ENCODE measurements at places on chromosomes 7 and 10. TPM values are rescaled to one million over a fixed set of nuclear protein-coding genes. Genes with fewer than 3 reads are reported as not detected.

SCD gene
- polyA plus RNA-seq, result 19.7 TPM

- no peak for DNase-seq
Observed at GRCh38 chr10:77087366-77087765, 550.2 kb downstream of the KCNMA1 start.

DNA sequence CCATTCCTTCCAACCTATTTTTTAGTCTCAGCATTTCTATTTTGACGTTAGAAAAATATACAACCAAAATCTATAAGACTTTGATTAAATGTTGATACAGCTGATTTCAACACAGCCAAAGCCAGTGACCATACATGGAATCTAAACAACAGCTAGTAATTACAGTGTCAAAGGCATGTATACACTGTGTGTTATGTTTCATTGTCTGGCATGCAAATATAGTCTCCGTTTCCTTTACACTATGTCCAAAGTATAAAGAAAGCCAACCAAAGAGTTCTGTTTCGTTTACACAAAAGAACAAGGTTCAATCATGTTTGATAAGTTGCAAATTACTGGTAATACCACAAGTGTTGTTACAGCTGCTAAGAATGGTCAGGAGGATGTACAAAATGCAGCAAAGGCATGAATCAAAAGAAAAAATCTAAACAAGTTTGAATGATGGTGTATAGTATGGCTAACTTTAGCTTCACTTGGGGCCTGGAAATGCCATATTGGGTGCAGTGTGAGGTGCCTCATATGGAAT lies 268.3 kb upstream of the FERD3L start:
- DNase-seq, result no peak

SUN3 gene
- not detected for polyA plus RNA-seq

DNA sequence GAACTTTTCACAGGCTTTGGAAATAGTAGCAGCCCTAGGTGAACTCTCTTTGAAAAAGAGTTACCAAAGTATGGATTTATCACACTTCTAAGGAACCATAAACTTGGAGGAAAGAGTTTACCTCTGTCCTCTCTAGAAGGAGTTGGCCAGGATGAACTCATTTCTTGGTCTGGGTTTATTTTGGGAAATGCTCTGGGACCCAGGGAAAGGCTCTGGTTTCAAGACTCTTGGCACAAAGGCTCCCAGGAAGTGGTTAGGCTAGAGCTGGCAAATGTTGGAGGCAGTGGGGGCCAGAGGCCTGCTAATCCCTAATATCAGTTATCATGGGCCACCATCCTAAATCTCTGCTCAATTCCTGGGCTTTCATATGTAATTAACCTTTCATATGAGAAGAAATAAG lies 36.3 kb upstream of the CDK6 start:
- peak; percentile 4 for DNase-seq

DNA sequence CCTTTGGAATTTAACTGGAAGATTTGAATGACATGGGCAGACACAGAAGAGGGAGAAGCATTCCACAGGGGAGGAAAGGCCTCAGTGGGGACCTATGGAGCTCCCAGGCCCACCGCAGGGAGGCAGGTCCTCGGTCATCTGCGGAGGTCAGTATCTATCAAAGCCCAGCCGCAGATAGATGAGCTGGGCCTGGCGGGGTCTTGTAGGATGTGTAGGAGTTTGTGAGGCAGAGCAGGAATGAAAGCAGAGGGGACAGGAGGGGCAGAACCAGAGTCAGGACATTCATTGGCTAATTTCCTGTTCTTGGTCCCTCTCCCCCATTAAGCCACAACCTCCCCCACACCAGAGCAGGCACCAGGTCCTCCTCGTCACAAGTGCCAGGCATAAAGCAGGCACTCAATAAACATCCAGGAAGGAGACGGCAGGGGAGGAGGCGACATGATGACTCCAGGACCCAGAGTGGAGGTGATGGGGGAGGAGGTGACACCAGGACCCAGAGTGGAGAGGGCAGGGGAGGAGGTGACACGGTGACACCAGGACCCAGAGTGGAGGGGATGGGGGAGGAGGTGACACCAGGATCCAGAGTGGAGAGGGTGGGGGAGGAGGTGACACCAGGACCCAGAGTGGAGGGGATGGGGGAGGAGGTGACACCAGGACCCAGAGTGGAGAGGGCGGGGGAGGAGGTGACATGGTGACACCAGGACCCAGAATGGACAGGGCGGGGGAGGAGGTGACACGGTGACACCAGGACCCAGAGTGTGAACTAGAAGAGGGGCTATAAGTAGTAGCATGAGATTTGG lies 83.7 kb upstream of the PDGFA start:
- no peak for DNase-seq

DNA sequence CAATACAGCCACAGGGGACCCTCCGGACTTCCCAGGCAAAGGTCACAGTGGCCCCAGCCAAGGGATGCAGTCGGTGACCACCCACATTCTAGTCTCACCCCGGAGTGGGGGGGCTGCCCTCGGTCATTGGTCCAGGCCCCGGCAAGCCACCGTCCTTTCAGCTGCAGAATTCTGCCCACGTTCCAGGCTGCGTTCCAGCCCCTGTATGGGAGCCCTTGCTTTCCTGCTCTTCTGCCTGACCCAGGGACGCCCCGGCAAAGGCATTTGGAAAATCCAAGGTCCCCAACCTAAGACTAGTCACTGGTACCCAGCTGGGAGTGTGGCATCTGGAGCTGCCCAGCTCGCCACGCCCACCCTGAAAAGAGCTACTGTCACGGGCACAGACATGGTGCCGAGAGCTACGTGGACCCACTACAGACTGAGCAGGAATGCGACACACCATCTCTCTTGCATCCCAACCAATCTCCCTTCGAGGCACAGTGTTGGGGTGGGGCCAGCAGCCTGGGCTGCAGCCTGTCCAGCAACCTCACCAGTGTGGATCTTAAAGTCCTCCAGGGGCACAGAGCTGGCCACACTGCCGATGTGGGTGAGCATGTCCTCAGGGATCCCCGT lies 18.6 kb downstream of the OGDHL start:
- no peak for DNase-seq

All from muscle of back (tissue), 13 donors.